Neural progenitor cell (in vitro differentiated cells): ENCODE measurements at places on chromosomes 11 and 22.

GRCh38 chr22:39148727-39149535 lies 3.5 kb downstream of the CBX7 start:
- no peaks in the 10 kb centered on the region for H3K36me3 ChIP-seq
- DNase-seq = peak; percentile 56
- H3K27me3 ChIP-seq = peaks cover 35% of the 10 kb centered on the region

- peaks cover 19% of the 10 kb centered on the region for H3K27me3 ChIP-seq
- no peaks in the 10 kb centered on the region for H3K36me3 ChIP-seq
- H3K4me3 ChIP-seq = no peak overlapping the region
- no peak for DNase-seq
- no peak overlapping the region for H3K27ac ChIP-seq
Measured at GRCh38 chr22:39115977-39116621, 19.1 kb downstream of the APOBEC3H start.

GRCh38 chr11:17351510-17352176 lies at the start of gene NCR3LG1:
TSS of gene NCR3LG1 (plus strand) at chr11:17351800. CDS start at chr11:17351970, 170 bp downstream.
- H3K4me1 ChIP-seq = peaks cover 20% of the 10 kb centered on the region
- H3K4me3 ChIP-seq = peak within 1 kb of the TSS; percentile 57
- peak; percentile 71 for DNase-seq

DNA sequence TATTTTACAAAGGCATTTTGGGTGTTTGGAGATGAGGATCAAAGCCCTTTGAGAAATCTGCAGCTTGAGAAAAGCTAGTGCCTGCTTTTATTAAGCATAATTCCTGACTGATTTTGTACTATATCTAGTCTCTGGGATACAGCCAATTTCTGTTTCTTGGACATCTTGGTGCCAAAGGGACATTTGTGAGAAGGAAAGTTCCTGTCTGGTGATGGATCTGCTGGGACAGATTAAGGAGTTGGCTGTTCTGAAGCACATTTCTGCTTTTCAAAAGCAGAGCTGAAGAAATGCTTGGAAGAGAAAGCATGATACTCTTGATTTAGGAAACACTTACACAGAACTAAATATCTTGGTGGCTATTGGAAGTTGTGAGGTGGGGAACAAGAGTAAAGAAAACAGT lies 254.6 kb upstream of the CCDC90B start:
- no peaks in the 10 kb centered on the region for H3K36me3 ChIP-seq
- H3K4me3 ChIP-seq = no peak overlapping the region
- H3K27me3 ChIP-seq = no peaks in the 10 kb centered on the region
- no peak for DNase-seq
- no peak overlapping the region for H3K27ac ChIP-seq

DNA sequence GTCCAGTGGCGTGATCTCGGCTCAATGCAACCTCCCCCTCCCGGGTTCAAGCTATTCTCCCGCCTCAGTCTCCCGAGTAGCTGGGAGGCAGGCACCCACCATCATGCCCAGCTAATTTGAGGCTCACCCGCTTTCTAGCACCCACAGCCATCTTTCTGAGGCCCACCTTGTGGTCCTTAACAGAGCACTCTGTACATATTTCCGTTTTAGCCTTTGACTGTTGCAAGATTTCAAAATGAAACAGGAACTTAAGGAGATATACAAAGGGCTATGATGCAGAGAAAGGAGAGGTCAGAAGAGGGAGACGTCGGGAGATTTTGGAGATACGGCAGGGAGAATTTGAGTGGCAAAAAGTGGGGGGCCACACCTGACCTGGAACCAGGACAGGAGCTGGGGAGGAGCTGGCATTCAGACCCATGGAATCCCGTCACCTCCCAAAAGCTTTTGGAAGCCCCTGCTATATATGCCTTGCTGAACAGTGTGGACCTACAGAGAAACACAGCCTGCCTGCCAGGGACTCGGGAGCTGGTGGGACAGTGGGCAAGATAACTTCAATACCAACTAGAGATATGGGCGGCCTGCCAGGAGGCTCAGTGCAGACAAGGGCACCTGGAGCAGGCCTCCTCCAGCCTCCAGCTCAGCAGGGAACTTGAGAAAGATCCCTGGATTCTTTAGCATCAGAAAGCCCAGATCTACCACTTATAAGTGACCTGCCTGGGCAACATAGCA lies 8.0 kb upstream of the CLCF1 start:
- no peaks in the 10 kb centered on the region for H3K36me3 ChIP-seq

GRCh38 chr11:27443227-27443626 lies 29.4 kb downstream of the LGR4 start:
- peak overlapping the region; percentile 91 for H3K27ac ChIP-seq
- peak overlapping the region; percentile 38 for H3K4me3 ChIP-seq
- peaks cover 53% of the 10 kb centered on the region for H3K4me1 ChIP-seq
- peak; percentile 25 for DNase-seq
- H3K36me3 ChIP-seq = peaks cover 9% of the 10 kb centered on the region
- no peaks in the 10 kb centered on the region for H3K27me3 ChIP-seq

- no peak overlapping the region for H3K4me3 ChIP-seq
- H3K27ac ChIP-seq = no peak overlapping the region
Measured at GRCh38 chr11:24755260-24755839, 258.5 kb downstream of the LUZP2 start.

GRCh38 chr11:84673753-84674152 lies 953.4 kb downstream of the DLG2 start:
- no peaks in the 10 kb centered on the region for H3K27me3 ChIP-seq
- no peaks in the 10 kb centered on the region for H3K36me3 ChIP-seq
- no peak for DNase-seq
- H3K27ac ChIP-seq = no peak overlapping the region

GRCh38 chr11:31757260-31757835 lies 53.8 kb downstream of the PAX6 start:
- H3K27me3 ChIP-seq = no peaks in the 10 kb centered on the region
- H3K4me1 ChIP-seq = peaks cover 38% of the 10 kb centered on the region
- peaks cover 4% of the 10 kb centered on the region for H3K36me3 ChIP-seq
- no peak overlapping the region for H3K4me3 ChIP-seq
- peak overlapping the region; percentile 72 for H3K27ac ChIP-seq
- DNase-seq = no peak

DNA sequence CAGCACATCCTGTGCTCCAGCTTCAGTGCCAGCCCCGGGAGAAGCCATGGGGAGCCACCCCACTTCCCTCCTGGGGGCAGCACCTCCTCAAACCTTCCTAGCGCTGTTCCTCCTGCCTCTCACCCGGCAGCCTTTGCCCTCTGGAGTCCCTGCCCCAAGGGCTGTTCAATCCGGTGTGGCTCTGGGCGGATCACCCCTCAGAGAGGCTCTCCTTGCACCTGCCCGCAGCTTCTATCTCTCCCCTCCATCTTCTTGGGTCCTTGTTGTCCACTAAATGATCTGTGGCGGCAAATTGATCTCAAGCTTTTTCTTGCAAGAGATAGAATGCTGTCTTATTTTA lies 18.1 kb upstream of the CDKN1C start:
- DNase-seq = no peak
- H3K36me3 ChIP-seq = no peaks in the 10 kb centered on the region
- no peak overlapping the region for H3K4me3 ChIP-seq
- peaks cover 13% of the 10 kb centered on the region for H3K27me3 ChIP-seq

- H3K4me3 ChIP-seq = no peak overlapping the region
- H3K27ac ChIP-seq = no peak overlapping the region
- H3K4me1 ChIP-seq = peaks cover 27% of the 10 kb centered on the region
- H3K36me3 ChIP-seq = no peaks in the 10 kb centered on the region
- H3K27me3 ChIP-seq = no peaks in the 10 kb centered on the region
Measured at GRCh38 chr11:20049231-20049630, 111.0 kb downstream of the DBX1 start.

DNA sequence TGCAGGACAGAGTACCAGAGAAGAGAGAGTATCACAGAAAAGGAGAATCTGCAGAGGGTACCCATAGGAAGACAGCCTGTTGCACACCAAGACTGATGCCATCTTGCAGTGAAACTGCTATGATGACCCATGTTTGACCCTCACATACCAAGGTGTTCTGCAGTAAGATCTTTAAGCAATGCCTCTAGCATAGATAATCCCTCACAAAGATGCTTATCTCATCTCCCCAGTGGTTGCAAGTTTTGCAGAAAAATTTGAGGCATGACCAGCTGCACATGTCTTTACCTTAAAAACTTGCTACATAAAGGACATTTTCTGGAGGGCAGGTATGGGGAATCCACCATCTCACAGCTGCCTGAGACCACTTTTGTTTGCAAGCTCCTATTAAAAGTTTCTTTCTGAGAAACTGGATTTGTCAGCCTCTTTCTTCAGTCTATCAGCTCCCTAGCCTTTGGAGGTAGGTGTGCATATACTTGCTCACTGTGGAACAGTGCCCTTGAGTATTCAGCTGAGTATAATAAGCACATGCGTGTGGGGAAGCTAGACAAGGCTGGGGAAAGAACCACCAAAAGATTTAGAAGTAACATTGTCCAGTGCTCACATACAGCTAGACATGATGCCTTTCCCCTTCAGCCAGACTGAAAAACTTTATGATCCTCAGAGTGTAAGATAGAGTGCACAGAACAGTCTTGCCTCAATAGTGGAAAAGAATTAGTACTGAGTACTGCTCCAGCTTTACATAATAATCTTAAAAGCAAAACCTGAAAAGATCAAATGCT lies 100.3 kb upstream of the TEAD1 start:
- H3K4me1 ChIP-seq = no peaks in the 10 kb centered on the region
- H3K27me3 ChIP-seq = no peaks in the 10 kb centered on the region
- no peaks in the 10 kb centered on the region for H3K36me3 ChIP-seq
- H3K4me3 ChIP-seq = no peak overlapping the region
- no peak overlapping the region for H3K27ac ChIP-seq
- no peak for DNase-seq

DNA sequence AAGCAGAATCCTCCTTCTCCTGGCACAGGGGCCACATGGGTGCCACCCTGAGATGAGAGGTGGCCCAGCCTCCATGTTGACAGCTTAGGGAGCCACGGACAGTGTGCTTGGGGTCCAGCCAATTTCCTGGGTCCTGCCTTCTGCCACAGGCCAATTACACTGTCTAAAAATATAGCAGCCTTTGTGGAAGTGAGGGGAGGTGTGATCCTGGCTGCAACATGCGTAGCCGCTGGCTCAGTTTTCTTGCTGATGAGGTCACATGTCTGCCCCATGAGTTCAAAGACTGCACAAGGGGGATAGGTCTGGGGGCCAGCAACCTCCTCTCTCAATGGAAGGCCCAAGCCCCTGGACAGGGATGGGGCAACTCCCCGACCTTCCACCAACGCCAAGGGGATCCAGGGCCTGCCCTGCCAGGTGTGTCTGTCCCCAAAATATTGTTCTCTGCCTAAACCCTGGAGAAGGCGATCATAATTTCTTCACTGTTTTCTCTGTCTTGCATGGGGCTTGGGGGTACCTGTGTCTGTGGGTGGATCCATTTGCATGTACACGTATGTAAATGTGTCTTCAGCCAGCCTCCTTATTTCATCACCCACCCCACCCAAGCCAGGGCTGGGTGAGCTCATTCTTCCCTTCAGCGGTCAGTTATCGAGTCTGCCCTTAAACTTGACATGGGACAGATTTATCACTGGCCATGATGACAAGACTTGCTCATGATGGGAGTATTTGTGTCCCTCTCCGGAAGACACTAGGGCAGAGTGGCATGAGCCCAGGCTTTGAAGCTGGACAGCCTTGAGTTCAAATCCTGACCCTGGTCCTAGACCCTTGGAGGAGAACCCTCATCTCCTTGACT lies 59.4 kb downstream of the OTOG start:
- no peak for DNase-seq
- no peak overlapping the region for H3K27ac ChIP-seq
- no peak overlapping the region for H3K4me3 ChIP-seq
- peaks cover 2% of the 10 kb centered on the region for H3K4me1 ChIP-seq
- H3K27me3 ChIP-seq = no peaks in the 10 kb centered on the region

DNA sequence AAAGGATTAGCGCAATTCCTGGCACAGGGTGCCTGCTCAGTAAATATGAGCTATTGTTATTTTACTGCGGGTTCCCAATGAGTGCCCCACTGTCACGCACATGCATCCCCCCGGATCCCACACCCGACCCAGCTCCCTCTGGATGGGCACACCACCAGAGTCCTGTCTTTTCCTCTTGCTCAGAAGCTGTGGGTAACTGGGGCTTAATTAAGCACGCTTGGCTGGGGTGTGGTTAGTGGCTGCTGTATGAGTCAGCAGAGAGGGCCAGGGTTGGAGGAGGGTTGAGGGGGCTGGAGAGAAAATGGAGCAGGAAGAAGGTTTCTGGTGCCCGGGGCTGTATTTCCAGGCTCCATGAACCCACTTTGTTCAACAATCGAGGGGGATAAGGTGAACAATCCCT lies 30.3 kb upstream of the NECTIN1 start:
- H3K36me3 ChIP-seq = no peaks in the 10 kb centered on the region
- H3K4me1 ChIP-seq = peaks cover 19% of the 10 kb centered on the region
- no peaks in the 10 kb centered on the region for H3K27me3 ChIP-seq
- DNase-seq = no peak

GRCh38 chr11:40129266-40129665 lies 1330.2 kb downstream of the LRRC4C start:
- H3K36me3 ChIP-seq = no peaks in the 10 kb centered on the region
- peak; percentile 40 for DNase-seq
- H3K4me1 ChIP-seq = no peaks in the 10 kb centered on the region
- H3K4me3 ChIP-seq = no peak overlapping the region
- no peak overlapping the region for H3K27ac ChIP-seq
